ENCODE measurements at places on chromosomes 13 and 19.
A peak's percentile ranks its signal among the peaks of the same experiment; 100 is the strongest.

DNA sequence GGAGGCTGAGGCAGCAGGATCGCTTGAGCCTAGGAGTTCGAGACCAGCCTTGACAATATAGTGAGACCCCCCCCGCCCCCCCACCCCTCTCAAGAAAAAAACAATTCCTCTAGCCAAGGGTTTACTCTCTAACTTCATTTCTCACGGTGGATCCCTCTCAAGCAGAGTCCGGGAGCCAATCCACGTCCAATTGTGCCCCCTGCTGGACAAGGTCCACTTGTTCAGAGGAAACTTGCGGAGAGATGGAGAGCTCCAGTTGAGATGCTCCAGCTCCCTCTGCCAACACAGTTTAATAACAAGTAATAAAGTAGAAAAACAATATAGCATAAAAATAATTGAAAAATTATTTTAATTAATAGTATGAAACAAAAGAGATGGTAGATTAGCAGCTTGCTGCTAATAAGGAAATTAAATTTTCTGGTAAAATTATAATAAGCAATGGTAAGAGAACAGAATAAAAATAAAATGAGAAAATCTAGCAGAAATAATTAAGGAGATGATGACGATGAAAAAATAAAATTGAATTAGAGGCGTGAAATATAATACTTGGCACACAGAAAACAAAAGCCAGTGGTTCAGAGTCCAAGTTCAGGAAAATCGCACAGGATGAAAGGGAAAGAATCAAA lies 14.5 kb upstream of the SIGLEC14 start:
- peak; percentile 71 for DNase-seq

DNA sequence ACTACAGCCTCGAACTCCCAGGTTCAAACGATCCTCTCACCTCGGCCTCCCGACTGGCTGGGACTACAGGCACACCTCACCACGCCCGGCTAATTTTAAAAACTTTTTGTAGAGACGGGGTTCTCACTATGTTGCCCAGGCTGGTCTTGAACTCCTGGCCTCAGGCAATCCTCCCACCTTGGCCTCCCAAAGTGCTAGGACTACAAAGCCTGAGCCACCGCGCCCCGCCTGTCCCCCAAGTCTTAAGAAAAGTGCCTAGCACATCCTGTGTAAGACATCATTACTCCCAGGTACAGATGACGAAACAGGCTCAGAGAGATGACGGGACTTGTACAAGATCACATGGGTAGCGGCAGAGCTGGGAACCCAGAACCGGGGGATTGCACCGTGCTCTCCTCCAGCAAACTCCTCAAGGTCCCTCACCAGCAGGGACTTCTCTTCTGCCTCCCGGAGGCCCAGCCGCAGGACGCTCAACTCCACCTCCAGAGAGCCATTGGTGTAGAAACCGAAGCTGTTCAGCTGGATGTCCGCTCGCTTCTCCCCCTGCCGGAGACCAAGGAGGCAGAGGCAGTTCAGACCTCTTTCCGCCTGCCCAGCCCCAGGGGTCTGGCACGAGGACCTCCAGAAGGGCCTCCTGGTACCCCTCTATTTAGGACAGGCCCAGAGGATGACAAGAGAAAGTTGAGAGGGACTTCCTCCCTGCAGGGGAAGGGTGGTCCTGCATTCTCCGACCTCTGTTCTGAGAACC lies 1.0 kb downstream of the GPR108 start:
- DNase-seq: peak; percentile 89

DNA sequence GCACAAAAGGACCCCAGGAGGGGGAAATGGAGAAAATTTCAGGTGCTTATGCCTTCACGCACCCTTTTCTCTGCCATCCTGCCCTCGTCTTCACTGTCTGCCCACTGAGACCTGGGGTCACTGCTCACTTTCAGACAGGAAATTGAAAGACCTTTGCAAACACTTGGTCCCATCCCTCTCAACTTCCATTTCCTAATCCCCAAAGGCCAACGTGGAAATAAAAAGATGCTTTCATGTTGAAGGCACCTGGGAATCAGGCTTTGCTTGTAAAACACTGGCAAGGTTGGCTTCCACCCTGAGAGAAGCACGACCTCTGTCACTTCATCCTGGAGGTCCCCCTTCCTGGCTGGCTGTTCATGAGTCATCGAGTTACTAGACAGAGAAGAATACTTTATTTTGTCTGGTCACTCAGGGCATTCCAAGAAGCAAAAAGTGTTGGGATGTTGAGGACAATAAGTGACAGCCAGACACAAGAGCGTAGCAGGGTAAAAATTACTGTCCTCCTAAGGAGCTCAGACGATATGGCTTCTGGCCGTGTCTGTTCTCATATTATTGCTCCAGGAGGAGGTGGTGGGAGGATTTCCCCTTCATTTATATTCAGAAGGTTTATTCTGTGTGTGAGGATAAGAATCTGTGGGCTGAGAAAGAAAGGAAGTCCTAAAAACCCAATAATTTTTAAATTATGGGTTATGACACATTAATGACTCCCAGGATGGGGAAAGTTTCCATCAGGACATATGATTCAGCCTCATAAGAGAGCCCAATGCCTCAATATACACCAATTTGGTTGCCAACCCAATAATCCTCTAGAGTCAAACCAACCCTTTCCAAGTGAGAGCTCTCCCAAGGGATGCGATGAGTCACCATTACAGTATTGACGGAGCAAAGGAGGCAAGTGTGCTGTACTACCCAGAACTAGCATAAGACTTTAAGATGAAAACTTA lies 409.0 kb downstream of the COG6 start:
- peak; percentile 92 for DNase-seq

GRCh38 chr19:38247734-38248268 lies 8.4 kb downstream of the PPP1R14A start:
- no peak for DNase-seq

DNA sequence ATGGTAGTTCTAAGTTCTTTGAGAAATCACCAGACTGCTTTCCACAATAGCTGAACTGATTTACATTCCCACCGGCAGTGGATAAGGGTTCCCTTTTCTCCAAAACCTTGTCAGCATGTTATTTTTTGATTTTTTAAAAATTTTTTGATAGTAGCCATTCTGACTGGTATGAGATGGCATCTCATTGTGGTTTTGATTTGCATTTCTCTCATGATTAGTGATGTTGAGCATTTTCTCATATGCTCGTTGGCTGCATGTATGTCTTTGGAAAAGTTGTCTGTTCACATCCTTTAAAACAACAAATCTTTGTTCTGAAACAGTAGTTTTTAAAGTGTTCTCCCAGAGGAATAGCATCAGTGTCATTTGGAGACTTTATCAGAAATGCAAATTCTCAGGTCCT lies 77.5 kb upstream of the POMP start:
- peak; percentile 71 for DNase-seq

DNA sequence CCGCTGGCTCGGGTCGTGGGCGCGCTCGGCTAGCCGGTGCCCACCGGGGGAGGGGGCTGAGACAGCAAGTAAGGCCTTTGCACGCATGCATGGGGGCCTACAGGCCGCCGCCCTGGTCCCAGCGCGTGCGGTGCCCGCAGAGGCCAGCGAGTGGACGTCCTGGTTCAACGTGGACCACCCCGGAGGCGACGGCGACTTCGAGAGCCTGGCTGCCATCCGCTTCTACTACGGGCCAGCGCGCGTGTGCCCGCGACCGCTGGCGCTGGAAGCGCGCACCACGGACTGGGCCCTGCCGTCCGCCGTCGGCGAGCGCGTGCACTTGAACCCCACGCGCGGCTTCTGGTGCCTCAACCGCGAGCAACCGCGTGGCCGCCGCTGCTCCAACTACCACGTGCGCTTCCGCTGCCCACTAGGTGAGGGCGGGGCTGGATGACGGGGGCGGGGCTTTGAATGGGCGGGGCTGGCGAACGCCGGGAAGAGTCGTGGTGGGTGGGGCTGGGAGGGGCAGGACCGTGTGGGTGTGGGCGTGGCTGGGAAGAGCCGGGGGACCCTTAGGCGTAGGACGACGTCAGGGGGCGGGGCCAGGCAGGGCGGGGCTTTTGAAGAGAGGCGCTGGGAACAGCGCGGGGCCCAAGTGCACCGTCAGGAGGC lies 2.1 kb downstream of the CILP2 start:
- DNase-seq: peak; percentile 65

- DNase-seq: peak; percentile 64
Observed at GRCh38 chr13:30020726-30021312, 170.4 kb upstream of the UBL3 start.

GRCh38 chr13:94548382-94548781 lies 47.6 kb downstream of the TGDS start:
- no peak for DNase-seq

DNA sequence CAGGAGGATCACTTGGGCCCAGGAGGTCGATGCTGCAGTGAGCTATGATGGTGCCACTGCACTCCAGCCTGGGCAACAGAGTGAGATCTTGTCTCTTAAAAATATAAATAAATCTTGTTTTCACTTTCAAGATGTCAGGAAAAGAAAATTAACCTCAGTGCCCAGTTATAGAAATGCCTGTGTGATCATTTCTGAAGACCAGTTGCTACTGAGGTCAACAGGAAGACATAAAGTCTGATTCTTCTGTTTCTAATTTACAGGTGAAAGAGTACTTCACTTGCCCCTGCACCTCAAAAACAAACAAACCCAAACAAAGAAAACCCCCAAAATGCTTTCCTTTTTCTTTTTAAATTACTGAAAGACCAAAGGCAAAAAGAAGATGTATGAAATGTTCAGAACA lies 174.3 kb upstream of the NBEA start:
- no peak for DNase-seq

GRCh38 chr13:47539317-47539716 lies 461.8 kb downstream of the SUCLA2 start:
- no peak for DNase-seq

- no peak for DNase-seq
Observed at GRCh38 chr19:35279985-35280821, 2.1 kb upstream of the HAMP start.

DNA sequence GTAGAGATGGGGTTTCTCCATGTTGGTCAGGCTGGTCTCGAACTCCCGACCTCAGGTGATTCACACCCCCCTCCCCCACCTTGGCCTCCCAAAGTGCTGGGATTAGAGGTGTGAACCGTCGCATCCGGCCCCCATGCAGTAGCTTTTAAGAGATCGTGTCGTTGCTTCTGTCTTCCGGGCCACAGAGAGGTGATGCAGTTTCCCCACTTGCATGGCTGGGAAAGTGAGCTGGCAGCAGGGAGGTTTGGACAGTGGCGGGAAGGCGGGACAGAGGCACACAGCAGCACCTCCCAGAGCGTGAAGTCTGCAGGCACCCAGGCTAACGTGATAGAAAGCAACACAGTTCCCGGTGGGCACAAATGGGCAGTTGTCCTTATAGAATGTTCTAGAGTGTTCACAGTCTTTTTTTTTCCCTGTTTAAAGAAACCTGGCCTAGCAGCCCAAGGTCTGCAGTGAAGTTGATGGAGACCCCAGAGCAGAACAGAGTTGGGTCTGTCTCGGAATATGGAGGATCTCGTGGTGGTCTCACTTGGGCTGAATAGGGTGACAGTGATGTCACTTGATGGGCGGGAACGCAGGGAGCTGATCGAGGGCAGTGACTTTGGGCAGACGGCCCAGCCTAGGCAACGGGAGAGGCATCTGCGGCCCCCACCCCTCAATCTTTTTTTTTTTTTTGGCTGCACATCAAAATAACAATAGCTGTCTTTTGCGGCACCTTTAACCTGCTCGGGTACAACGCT lies 4.9 kb downstream of the UHRF1 start:
- peak; percentile 19 for DNase-seq

- DNase-seq: no peak
Observed at GRCh38 chr19:44722131-44723121, 23.5 kb downstream of the CEACAM16 start.

GRCh38 chr13:81610644-81611043 lies 1269.7 kb upstream of the SPRY2 start:
- DNase-seq: no peak

- DNase-seq: no peak
Observed at GRCh38 chr19:41990615-41991014, 3.4 kb downstream of the ATP1A3 start.

DNA sequence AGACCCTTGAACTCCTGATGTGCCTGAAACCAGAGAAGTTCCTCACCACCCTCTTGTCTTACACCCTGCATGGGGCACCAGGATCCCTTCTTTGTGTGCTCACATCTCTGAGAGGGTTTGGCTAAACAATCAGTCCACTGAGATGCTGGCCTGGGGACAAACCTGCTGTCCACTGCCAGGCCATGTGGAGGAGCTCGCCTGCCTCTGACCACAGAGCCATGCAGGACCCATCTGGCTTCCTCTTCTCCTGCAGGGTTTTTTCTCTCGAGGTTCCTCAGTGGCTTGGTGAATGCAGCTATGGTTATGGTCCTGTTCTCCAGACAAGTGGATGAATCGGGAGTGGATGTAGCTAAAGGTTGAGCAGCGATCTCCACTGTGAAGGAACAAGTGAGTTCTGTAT lies 49.1 kb upstream of the MEDAG start:
- no peak for DNase-seq

DNA sequence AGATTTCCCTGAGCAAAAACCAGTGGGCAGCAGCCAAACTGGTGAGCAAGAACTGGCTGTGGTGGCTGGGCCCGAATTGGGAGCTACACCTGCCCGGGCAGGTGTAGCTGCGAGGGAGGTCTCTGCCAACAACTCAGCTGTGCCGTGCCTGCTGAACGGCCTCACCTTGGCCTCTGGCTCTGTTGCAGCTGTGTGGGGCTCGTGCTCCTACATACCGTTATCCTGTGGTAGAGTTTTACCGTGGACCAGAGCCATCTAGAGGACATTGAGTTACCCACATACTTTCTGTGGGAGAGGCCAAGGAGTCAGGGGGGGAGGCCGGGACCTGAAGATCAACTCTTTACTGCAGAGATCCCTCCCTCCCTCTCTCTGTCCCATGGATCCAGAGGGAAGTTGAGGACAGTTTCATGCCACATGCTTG lies 113.2 kb downstream of the TM9SF2 start:
- DNase-seq: peak; percentile 25

DNA sequence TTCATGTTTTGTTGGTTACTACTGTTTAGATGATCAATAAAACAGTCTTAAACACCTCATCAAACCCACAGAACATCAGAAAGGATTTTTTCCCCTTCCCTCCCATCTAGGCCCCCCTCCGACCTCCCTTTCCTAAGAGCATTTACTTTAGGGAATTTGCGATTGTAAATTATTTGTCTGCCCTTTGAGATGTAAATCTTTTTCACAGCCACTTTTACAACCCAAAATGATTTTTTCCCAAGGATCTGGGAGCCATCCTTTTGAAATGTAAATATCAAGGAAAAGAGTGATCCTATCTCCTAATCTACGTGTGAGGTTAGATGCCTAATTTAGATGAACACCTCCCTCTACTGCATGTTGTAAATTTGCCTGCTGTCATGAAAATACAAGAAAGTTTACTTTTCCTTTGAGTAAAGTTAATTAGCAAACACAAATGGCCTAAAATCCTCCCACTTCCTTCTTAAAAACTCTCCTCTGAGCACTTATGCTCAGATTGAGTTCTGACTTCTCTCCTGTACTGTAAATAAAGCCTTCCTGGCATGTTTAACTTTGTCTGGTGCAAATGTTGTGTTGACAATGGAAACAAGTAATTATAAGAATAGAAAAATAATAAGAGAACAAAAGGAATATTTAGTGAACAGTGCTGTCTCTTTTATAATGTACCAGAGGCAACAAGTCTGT lies 1646.9 kb upstream of the SPRY2 start:
- no peak for DNase-seq

DNA sequence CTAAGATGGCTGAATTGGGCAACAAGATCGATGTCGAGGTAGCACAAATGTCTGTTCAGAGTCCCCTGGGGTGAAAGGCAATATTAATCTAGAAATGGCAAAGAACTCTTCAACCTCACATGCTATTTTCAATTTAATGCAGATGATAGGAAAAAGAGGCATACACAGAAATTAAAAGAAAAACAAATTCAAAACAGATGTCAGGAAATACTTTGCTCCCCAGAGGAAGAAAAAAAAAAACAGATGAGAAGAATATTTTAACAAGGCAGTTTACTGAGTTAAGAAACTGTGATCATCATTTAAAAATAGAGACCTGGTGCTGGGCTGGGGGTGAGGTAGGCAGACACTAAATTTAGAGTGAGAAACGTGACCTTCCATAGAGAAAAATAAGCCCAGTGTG lies 421.9 kb upstream of the ARGLU1 start:
- DNase-seq: peak; percentile 53

All from fibroblast of skin of back (primary cell).